ENCODE measurements at places on chromosomes 13 and 19. TPM values are rescaled to one million over a fixed set of nuclear protein-coding genes. Genes with fewer than 3 reads are reported as not detected.

Gene MIA
- not detected for total RNA-seq

Gene TGFBR3L
- total RNA-seq = 2.3 TPM

Gene SMIM17
- not detected for total RNA-seq

Gene FBXL12
- total RNA-seq = 10.4 TPM

Gene C13orf42
- total RNA-seq = not detected

Gene SGCG
- under 0.01 TPM for total RNA-seq

Gene CTXN1
- 4.1 TPM for total RNA-seq

Gene RFPL4A
- under 0.01 TPM for total RNA-seq

Gene CYP4F8
- not detected for total RNA-seq

Gene FCER2
- not detected for total RNA-seq

Gene MADCAM1
- total RNA-seq = not detected

Gene SPRED3
- 1.4 TPM for total RNA-seq

Gene LCP1
- not detected for total RNA-seq

Gene CSNK1A1L
- not detected for total RNA-seq
